ENCODE measurements at places on chromosomes 16 and 17. TPM values are rescaled to one million over a fixed set of nuclear protein-coding genes. Genes with fewer than 3 reads are reported as not detected.

DNA sequence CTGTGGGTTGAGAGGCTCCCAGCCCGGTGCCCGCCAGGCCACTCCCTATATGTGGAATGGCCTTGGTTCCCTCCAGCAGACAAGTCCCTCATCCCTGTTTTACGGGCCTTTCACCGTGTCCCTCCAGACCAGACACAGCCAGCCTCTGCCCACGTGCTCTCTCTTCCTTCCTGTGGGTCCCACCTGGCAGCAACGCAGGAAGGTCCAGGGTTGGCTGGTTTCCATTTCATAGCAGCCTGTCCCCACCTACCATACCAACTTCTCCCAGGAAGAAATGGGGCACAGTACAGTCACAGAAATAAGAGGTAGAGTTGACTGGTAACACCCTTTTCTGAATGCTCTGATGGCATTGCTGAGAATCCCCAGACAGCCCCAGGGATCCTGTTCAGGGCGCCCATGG lies 34.9 kb downstream of the PLD6 start:
- no peak for DNase-seq

DNA sequence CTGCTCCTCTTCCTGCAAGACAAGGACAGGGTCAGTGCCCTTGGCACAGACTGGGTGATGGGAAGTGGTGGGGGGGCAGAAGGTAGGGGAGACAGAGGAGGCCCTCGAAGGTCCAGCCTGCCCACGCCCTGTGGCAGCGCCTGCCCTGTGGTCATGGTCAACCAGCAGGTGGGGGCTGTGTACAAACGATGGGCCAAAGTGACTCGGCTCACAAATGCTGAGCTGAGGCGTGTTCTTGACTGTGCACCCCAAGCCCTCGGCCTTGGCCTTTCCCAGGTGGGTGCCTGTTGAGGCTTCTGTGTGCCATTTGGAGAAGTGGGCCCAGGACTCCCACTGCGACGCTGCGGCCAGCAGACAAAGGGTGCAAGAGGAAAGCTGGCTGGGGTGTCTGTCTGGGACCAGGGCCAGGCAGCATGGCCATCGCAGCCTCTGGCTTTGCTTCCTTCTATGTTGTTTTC lies 22.6 kb downstream of the MXRA7 start:
- no peak for DNase-seq

DNA sequence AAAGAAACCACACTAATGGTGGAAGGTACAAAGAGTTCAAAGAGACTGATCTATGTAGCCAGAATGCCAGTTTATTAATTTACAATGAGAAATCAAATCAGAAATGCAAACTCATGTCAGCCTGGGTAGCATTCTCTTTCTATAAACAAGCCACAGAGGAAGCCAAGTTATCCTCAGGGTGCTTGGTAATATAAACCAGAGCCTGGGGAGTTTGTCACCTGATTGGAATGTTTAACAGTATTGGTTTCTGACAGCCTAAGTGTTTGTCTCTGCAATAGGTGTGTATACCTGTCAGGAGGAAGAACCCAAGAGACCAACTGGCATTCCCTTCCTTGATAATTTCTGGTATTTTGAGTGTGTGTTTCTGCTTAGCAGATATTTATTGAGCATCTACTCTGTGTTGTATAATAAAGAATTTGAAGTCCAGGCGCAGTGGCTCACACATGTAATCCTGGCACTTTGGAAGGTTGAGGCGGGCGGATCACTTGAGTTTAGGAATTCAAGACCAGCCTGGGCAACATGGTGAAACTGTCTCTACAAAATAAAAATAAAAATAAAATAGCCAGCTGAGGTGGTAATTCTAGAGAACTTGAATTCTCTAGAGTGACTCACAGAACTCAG lies 3.1 kb upstream of the C17orf58 start:
- no peak for DNase-seq

DNA sequence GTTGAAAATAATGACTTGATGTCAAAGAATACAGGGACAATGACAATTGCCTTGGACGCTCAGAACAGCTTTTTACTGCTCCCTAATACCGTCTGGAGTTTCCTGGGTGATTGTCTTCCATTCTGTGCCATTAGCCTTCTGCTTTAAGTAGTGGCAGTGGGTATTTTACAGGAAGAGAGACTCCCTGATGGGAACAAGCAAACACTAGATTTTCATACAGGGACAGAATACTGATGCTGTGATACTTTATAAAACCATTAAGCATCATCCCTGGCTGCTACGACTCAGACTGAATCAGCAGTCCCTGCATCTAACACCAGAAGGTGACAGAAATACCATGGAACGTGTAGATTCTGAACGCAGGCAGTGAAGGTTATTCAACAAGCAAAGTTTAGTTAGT lies 635.4 kb upstream of the GOT2 start:
- no peak for DNase-seq

DNA sequence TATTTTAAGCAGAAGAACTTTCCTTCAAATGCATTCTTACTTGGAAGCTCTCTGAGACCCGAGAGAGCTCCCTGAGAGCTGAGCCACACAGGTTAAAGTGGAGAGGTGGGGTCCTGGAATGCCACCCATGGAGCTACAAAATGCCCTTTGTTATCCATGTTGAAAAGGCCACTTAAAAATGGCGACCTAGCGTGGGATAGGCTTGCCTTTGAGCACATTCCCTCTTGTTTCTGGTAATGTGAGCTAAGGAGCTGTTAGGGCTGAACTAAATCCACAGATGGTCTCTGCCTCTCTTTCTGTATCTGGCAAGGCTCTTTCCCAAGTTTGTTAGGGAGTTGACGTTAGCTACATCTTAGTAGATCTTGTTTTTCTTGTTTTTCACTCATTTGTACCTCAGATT lies 171.6 kb downstream of the SNX29 start:
- peak; percentile 33 for DNase-seq

DNA sequence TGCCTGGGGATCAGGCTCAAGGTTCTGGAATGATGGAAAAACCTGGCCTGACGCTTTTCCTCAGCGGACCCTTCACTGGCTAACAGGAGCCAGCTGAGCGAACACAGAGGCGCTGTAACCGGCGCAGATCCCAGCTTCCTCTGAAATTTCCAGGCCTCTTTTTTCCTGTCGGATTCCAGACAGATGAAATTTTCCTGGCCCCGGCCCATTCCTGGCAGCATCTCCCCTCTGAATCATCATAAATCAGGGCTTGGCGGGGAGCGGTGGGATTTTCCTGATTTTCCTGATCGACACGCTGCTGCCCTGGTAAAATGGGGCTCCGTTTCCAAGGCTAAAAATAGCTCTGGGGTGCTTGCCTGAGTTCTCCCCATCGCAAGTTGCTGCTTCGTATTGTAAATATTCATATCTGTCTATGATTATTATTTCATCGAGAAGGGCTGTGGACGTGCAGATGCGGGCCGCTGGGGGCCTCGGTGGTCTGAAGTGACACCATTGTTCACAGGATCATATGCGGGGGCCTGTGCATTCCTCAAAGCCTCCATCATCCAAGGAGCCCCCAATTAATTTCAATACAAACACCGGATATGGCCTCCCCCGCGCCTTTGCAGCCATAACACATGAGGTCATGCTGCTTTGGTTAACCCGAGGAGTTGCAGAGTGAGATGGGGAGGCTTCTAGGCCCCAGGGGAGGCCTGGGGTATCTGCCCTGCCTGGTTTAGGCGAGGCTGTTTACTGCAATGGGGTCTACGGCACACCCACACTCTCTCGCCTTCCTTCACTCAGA lies 45.8 kb upstream of the ETV4 start:
- DNase-seq = peak; percentile 90

- no peak for DNase-seq
Observed at GRCh38 chr17:31857920-31858641, 963 bp downstream of the COPRS start.

C17orf78 gene
- total RNA-seq = not detected

HS3ST3A1 gene
- total RNA-seq = 22.2 TPM

RNU2-1 gene
- total RNA-seq = not detected

- DNase-seq = no peak
Observed at GRCh38 chr17:30212750-30213149, 22.7 kb downstream of the SLC6A4 start.

DNA sequence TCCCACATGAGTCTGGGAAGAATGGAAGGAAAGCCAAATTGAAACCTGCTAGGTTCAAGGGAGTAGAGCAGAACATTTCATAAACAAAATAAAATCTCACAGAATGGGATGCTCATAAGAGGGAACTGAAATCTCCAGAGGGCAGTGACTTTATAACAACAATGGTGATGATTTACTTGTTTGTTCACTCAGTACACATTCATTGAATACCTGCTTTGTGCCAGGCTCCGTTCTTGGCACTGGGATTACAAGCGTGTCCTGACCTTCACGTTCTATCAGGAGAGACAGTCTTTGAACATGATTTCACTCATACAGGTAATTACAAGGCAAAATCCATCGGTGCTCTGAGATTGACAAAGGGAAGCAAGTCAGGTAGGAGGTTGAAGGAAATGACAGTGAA lies 356.3 kb downstream of the HAPSTR1 start:
- DNase-seq = no peak

FKBP10 gene
- total RNA-seq = 61.4 TPM

GRCh38 chr17:44345454-44346026 lies 438 bp downstream of the GRN start:
- DNase-seq = peak; percentile 83

GRCh38 chr17:46986366-46986765 lies 7.3 kb upstream of the RPRML start:
- DNase-seq = no peak

CES5A gene
- not detected for total RNA-seq

Data from SJCRH30 (cell line).